ENCODE measurements at places on chromosomes 16 and 17.

- no peak for DNase-seq
These were observed 17.9 kb downstream of the ATP6V0D1 start for GRCh38 chr16:67463059-67463458.

- no peak for DNase-seq
These were observed 16.8 kb downstream of the CDR2 start for GRCh38 chr16:22357635-22357971.

DNA sequence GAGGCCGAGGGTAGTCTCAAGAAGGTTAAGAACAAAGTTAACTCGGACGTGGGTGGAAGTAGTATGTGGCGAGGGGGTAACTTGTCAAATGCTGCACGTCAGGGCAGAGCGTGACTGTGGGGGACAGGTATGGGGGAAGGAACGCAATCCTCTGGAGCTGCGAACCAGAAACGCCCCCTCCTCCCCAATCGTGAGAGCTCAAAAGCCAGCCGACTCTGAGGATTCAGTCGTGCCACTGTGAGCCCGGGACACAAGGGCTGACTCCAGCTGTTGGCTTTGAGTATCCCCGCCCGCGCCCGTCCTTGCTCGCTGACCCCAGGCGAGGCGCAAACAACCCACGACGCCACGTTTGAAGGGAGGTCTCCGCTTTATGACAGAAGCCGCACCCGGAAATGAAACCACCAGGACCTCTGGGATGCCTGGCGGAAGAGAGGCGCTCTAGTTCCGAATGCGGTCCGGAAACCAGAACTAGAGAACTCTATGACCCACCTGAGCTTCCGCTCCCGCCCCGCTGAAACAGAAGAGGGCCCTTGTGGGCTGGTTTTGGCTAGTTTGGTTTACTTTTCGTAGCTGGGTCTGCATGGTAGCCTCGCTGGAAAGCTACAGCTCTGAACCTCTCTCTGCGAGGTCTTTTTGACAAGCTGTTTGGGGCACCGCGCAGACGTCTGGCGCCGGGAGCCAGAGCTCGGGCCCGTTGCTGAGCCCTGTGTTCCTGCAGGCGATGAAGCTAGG lies at the start of gene PEX12:
TSS of gene PEX12 (minus strand) at position 375 of the 732 bp plus-strand sequence. CDS start 550 bp downstream, outside the sequence.
- peak; percentile 51 for DNase-seq

DNA sequence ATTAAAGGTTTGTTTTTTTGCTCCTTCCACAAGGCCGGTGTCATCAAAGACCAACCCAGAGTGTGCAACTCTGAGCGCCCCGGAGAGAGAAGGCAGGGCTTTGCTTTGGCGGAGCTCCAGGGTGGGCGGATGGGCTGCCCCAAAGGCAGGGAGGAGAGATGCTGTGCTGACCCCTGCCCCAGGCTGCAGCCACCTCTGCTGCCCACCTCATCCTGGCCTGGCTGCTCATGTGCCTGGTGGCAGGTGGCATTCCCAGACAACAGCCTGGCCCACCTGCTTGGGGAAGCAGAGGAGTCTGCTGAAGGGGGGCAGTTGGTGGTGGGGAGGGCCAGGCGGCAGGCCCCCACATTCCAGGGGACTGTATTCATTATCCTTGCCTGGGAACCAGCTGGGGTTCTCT lies 122.1 kb downstream of the SDK2 start:
- DNase-seq, result no peak

- DNase-seq, result peak; percentile 62
These were observed 31.0 kb downstream of the CFDP1 start for GRCh38 chr16:75402159-75402820.

GRCh38 chr16:27491894-27492587 lies 57.7 kb downstream of the GTF3C1 start:
- no peak for DNase-seq

GRCh38 chr17:16935786-16936185 lies 36.1 kb downstream of the TNFRSF13B start:
- no peak for DNase-seq

DNA sequence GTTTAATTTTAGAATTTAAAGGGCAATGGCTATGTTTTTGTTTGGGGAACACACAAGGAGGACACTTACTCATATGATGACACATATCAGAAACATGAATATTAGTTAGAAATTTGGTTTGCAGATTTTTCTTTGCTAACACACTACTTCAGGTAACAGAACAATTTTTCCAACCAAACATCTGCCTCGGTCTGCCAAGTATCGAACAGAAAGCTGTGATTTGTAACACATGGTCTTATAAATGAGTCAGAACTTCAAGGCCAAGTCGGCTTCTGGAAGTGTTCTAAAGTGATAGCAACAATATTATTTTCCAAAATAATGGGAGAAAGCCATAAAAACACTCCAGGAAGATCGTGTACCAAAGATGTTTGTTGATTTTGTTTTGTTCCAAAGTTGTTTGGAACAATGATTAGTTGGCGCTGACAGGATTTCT lies 75.9 kb upstream of the PMFBP1 start:
- DNase-seq, result peak; percentile 4

DNA sequence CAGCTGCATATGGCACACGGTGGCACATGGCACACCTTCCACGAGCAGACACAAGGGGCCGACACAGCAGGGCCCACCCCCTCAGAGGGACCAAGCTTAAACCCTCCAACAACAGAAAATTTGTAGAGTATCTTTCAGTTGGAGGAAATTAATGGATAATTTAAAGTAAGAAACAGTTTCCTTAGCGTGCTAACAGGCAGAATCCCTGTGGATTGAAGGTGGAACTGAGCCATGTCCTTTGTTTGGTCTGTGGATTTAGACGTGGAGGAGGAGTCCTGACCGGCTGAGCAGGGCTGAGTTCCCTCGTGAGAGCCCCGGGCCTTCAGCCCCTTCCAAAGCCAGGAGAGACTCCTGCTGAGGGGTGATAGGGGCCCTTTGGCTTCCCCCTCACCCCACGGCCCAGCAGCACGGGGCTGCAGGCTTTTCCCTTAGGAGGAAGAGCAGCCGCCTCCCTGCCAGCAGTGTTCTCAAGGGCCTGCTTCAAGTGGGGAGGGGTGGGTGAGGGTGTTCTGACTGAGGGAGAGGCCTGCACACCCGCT lies 1.4 kb upstream of the CYB561 start:
- no peak for DNase-seq

DNA sequence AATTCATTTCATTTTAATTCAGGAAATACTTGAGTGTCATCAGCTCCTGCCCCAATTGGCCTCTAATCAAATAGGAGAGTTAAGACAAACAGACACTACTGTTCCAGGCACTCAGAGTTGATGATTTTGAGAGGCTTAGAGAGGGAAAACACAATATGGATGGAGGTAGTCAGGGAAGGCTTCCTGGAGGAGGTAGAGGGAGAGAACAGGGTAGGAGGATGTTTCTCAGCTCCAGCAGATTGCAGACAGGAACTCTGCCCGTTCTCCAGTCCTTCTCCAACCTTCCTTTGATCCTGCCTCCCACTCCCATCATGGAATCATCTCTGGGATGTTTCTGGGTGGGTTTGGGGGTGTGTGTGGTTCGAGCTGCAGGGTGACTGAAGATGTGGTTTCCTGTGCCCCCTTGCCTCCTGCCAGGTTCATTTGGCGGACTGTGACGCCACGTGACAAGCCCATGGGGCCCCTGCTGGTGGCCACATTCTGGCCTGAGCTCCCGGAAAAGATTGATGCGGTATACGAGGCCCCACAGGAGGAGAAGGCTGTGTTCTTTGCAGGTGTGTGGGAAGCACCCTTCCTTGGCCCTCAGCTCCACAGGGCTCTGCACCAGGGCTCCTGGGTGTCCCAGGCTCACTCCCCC lies 12.2 kb upstream of the LPCAT2 start:
- DNase-seq, result no peak

DNA sequence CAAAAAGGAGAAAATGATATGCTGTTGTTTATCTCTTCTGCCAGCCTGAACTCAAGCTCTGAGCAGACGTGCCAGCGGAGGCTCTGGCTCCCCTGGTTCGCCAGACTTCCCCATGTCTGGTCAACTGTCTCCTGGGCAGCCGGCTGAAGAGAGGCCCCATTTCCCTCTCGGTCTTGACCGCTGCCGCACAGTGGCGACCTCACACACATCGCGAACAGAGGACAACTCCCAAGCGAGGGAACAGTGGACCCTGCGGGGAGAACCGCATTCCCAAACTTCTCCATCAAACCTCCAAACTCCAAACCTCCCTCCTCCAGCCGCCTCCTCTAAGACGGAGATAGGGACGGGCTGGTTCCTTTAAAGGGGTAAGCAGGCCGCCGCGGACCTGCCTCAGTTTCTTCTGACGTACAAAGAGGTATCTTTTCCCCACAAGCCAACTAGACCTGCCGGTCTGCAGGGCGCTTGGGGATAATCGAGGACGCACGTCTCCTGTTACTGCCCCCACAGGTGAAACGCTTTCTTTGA lies 24.9 kb upstream of the RFFL start:
- no peak for DNase-seq

DNA sequence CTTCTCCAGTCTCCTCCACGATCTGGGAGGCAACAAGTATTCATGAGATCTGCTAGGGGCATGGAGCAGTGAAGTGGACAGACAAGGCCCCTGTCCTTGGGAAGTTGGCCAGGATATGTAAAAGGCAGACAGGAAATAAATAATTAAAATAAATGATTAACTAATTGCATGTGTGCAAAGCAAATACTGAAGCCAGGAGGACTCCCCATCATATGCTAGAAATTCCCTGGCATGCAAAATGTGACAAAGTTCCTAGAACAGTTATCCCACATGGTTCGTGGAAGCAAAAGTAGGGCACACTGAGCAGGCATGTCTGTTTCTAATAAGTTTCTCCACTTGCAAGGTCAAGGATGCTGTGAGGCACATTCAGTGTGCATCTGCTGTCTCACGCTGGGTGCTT lies 86.8 kb downstream of the CDYL2 start:
- DNase-seq, result no peak

DNA sequence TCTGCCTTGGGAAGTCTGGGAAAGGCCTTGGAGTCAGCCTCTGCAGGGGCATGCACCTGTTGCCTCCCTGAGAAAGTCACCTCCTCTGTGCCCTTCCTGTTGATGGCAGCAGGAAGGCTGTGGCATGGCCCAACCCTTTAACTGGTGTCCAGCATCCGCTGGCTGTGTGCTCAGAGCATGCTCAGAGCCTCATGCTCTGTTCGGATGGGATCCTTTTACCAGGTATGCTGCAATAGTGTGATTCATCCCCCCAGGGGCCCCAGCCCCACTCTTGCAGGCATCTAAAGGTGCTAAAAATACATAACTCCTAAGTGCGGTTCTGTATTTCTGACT lies 24.9 kb downstream of the KLHL36 start:
- DNase-seq, result no peak

GRCh38 chr16:10339777-10340732 lies 45.8 kb upstream of the ATF7IP2 start:
- no peak for DNase-seq

GRCh38 chr17:67689534-67690177 lies 28.1 kb upstream of the NOL11 start:
- DNase-seq, result peak; percentile 15

GRCh38 chr16:54817432-54817831 lies 113.2 kb upstream of the IRX5 start:
- DNase-seq, result no peak

GRCh38 chr16:30972872-30973271 lies 12.1 kb upstream of the HSD3B7 start:
- no peak for DNase-seq

- no peak for DNase-seq
These were observed 18.9 kb upstream of the MYH10 start for GRCh38 chr17:8649157-8650118.

GRCh38 chr17:43846221-43846712 lies 709 bp upstream of the CD300LG start:
- DNase-seq, result peak; percentile 30

DNA sequence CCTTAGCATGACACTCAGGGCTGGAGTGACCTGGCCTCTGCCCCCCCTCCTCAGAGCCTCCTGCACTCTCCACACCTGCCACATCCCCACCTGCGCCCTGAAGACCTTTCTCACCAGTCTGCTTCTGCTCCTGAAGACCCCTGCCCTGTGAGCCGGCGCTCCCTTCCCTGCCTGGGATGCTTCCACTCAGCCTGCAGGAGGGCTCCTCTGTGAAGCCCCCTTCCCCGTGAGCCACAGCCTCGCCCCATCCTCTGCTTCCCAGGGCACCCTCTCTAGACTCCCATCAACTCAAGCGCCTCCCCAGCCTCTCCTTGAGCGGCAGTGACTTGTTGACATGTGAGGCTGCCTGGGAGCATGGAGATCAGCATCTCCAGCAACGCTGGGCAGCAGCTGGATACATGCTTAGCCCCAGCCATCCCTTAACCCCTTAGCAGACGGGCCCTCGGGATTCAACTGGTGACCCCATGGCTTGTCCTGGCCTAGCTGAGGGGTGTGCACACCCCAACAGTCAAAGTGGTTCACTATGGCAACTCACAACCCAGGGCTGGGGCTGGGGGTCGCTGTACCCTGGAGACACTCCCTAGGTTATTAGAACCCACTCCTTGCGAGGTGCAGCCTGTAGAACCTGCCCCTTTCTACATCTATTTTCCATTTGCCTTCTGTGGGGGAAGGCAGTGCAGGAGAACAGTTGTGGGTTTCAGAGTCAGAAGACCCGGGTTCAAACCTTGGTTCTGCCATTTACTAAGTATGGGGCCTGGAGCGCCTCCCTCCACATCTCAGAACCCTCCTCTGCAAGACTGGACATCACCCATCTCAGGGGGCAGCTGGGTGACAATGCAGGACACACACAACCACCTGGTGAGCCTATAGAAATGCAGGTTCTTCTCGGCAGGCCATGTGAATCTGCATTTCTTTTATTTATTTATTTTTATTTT lies 21.5 kb downstream of the TMEM235 start:
- DNase-seq, result no peak

DNA sequence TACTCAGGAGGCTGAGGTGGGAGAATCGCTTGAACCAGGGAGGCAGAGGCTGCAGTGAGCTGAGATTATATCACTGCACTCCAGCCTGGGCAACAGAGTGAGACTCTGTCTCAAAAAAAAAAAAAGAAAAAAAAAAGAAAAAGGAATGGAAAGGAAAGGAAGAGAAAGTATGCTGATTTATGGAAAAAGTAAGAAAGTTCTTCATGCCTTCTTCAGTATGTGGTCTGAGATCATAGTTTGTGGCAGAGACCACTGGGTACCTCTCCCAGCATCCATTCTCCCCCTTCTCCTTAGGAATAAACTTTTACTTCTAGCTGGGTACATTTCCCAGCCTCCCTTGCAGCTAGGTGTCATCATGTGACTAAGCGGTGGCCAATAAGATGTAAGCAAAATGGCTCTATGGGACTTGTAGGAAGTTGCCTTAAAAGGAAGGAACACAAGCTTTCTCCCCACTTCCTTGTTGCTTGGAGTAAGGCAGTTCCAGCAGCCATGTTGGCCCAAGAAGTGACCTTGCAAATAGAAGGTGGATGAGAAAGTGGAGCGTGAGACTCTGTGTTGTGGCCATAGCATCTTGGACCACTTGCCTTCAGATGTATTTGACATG lies 26.1 kb upstream of the XPO6 start:
- no peak for DNase-seq

- DNase-seq, result no peak
These were observed 6.2 kb downstream of the NAT9 start for GRCh38 chr17:74769856-74770497.
